Amniotic stem cell (primary cell): ENCODE measurements at places on chromosomes 3 and 15.

DNA sequence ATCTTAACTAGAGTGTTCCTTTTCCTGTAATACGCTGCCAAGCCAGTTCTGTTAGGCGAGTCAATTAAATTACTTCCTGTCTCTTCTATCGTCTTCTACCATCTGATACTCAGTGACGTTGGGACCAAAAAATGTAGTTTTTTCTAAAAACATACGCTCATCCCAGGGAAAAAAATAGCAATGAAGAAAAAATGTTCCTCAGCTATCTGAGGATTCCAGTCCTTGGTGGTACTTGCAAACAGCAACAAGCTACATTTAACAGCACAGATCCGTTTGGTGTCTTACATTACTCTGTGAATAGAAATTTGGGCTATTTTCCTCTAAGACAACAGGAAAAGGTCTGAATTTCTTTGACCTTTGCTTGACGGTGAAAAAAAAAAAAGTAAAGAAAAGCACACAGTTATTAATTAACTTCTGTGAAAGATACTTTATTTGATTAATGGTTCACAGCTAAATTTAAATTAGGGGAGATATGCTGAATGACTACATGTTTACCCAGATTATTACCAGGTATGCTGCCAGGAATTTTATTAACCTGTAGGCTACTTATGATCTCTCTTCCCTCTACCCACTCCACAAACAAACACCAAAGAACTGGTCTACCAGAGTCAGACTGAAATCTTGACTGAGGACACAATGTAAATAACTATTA, 254.4 kb upstream of the ZPLD1 start:
- peak; percentile 87 for DNase-seq

DNA sequence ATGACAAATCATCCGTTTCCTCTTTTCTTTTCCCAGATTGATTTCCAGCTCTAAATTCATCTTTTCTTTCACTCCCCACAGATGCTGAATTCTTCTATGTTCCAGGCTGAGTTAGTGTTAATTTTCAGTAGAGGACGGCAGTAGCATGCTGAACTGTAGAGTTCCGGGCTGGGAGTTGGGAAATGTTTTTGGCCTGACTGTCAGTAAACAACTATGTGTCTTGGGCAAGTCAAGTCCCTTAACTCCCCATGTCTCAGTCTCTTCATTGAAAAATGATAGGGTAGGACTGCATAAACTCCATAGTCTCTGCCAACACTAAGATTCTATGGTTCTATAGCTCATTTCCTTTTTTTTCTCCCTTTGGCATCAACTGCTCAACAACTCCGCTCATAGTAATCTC, 333.9 kb downstream of the TIGIT start:
- DNase-seq, result no peak

DNA sequence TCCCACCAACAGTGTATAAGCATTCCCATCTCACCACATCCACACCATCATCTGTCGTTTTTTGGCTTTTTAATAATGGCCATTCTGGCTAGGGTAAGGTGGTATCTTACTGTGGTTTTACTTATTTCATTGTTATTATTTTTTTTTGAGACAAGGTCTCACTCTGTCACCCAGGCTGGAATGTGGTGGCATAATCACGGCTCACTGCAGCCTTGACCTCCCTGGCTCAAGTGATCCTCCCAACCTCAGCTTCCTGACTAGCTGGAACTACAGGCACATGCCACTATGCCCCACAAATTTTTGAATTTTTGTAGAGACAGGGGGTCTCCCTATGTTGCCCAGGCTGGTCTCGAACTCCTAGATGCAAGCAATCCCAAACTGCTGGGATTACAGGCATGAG, 11.0 kb upstream of the CSRNP1 start:
- DNase-seq, result no peak

DNA sequence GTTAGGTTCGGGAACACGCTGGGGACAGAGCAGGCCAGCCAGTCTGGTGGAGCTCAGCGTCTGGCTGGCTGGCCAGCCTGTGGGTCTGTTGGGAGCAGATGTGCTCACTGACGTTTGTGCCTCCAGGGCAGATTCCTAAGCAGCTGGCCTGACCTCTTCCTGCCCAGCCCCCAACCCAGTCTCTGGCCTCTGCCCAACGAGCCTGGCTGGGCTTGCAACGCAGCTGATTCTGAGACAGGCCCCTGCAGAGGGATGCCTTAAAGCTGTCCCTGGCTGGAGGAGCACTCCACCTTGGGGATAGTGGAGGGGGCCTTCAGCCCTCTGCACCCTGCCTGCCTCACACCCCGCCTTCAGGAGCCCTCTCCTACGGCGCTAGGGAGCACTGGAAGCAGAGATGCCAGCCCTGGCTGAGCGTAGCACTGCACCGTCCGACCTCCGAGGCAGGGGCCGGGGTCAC, 46.0 kb downstream of the KLF13 start:
- no peak for DNase-seq

DNA sequence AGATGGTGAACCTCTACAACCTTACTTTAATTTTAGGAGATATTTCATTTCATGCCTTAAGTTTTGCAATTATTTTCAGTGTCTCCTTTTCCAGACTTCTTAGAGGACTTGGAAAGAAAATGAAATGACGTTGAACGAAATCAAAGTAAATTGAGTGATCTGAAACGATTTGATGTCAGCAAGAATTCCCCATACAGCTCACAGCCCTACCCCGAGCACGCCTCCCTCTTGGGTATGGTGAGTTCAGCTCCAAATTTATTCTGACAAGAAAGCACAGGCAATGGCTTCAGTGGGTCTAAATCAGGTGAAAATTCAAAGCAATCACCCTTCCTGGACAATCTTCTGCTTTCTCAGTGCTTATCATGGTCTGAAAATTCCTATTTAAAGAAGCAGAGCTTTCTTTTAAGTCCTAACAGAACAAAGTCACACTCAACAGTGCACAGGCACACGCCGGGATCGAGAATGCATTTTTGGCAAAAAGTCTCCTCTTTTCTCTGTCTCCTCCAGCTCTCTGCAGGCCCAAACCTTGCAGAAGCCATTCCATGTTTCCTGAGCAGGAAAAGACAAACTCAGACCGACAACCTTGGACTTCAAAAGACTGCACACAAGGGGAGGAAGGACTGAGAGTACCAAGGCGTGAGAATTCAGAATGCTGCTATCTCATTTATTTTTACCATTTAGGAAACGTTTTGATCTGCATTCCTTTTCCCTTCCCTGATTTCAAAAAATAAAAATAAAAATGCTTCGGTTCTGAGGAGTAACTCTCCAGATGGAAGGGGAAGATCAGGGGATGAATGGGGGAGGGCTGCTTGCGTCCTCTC, 72.0 kb downstream of the CCNL1 start:
- no peak for DNase-seq

DNA sequence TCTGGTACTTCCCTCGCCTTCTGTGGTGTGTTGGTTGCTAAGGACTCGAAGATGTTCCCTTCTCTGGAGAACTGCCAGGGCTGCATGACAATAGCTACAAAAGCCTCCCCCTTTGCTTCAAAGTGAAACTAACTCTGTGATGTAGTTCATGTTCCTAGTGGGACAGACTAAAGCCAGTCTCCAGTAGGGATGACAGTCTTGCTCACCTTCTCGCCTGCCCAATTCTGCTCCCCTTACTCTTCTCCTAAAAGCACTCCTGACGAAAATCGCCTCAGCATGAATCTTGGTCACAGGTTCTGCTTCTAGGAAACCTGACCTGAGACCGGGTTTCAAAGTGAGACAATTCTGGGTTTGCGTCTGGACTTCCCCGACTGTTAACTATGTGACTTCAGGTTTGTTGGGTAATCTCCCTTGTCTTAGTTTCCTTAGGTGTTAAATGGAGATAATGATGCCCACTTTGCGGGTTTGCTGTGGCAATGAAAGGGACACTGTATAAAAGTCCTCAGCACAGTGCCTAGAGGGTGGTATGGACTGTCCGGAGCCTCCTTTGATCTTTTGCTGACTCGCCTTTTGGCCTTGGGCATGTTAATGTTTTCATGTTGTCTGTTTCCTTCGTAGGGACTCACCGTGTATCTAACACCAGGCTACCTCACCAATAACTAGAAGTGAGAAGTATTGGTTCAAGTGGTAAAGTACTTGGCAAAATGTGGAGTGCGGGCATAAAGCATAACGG, 24.9 kb upstream of the THRB start:
- DNase-seq, result no peak

DNA sequence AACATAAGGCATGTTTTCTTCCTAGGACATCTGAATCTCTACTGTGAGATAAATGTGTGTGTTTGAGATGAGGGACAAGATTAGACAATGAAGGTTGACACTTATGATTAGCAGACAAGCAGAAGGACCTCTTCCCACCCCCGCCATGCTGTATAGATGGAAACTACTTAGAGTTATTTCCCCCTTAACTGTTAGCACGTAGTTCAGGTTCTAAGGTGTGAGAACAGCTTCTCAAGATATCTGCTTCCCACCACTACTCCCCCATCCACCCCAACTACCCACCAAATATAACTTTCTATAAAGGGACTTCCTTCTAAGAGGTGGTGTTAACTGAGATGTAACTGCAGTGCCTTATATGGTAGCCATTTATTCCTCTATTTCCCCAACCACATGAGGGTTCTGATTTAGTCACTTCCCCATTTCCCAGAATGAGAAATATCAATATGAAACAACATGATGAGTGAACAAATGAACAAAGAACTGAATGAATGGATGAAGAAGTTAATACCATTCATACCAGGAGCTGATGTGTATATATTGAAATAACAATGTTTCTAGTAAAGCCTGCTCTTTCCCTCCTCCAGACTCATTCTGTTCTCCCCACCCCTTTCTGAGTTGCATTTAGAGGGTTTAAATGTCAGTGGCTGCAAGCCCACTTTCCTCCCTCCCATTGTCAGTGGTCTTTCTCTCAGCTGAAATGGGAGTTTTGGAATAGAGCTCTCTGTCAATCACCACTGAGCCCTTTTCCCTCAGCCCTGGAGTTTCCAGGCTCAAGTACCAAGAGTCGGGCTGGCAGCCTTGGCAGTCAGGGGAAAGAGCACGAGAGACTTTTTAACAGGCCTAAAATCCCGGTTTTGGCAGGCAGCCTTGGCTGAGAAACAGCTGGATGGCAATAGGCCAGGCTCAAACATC, 7.7 kb upstream of the RFTN1 start:
- DNase-seq, result no peak

DNA sequence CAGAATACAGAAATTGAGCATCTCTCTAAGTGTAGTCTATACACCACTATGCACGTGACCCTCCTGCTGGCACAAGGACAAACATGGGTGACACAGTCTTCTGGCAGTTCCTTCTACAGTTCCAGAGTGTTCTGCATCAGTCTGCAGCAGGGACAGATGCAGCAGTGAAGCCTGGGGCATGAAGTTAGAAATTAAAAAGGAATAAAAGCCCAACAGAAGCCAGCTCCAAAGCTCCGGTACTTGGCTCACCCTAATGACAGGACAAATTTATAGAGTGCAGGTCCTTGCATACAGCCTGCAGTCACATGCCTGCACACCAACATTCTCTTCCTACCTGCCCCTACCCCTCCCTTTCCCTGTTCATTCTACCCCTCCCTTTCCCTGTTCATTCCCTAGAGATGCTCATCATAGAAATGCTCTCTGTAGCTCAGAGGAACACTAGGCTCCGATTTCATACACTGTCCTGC, 15.0 kb downstream of the UACA start:
- no peak for DNase-seq

GRCh38 chr15:89231832-89232231, 10.5 kb upstream of the RLBP1 start:
- DNase-seq, result no peak

- DNase-seq, result peak; percentile 36
These were observed 727.1 kb downstream of the ROBO1 start for GRCh38 chr3:79040701-79041100.

DNA sequence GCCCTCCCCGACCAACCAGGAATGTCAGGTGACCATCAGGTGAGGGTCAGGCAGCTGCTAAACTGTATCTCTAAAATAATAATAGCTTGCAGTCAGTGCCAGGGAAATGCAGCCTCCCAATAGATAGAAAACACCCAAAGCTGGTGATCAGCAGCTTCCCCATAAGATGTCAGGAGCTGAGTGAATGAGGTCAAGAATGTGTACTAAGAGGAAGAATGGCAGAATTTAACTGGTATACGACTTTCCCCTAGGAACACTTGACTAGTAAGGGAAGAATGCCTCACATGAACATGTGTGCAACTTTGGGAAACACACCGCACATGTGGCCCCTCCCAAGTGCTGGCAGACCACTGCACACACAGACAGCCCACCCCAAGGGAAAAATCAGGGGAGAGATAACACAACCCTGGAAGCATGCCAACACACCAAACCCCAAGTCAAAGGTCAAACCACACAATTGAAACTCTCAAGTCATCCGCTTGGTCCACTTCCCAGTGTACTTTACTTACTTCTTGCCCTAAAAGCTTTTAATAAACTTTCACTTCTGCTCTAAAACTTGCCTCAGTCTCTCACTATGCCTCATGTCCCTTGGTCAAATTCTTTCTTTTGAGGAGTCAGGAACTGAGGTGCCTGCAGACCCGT, 806.5 kb downstream of the OTOL1 start:
- no peak for DNase-seq

DNA sequence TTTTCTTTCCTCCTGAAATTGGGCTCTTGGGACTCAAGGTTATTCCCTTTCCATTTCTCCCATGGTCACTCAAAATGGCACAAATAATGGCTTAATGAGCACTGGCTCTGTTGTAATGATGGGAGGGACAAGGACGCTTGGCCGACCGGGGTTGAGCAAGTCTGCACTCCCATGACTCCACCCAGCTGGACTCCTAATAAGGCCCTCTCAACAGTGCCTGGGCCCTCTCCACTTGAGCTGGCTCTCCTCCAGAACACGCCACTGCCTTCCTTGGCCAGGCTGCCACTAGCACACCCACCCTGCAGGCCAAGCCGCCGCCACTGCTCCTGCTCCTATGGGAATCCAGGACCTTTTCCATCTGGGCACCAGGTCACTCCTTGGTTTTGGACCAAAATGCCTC, 42.3 kb downstream of the ADCY5 start:
- no peak for DNase-seq

GRCh38 chr15:83158393-83158792, 49.2 kb downstream of the HDGFL3 start:
- no peak for DNase-seq

DNA sequence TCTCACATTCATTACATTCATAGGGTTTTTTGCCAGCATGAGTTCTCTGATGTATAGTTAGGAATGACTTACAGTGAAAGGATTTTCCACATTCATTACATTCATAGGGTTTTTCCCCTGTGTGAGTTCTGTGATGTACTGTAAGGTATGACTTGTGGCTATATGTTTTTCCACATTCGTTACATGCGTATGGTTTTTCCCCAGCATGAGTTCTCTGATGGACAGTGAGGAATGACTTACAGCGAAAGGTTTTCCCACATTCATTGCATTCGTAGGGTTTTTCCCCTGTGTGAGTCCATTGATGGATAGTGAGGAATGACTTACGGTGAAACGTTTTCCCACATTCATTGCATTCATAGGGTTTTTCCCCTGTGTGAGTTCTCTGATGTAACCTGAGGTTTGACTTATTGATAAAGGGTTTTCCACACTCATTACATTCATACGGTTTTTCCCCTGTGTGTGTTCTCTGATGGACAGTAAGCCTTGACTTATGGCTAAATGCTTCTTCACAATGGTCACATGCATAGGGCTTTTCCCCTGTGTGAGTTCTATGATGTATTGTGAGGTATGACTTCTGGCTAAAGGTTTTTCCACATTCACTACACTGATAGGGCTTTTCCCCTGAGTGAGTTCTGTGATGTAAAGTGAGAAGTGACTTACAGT, 47.4 kb downstream of the ZNF717 start:
- no peak for DNase-seq
